ENCODE measurements at places on chromosomes 16 and 17.

DNA sequence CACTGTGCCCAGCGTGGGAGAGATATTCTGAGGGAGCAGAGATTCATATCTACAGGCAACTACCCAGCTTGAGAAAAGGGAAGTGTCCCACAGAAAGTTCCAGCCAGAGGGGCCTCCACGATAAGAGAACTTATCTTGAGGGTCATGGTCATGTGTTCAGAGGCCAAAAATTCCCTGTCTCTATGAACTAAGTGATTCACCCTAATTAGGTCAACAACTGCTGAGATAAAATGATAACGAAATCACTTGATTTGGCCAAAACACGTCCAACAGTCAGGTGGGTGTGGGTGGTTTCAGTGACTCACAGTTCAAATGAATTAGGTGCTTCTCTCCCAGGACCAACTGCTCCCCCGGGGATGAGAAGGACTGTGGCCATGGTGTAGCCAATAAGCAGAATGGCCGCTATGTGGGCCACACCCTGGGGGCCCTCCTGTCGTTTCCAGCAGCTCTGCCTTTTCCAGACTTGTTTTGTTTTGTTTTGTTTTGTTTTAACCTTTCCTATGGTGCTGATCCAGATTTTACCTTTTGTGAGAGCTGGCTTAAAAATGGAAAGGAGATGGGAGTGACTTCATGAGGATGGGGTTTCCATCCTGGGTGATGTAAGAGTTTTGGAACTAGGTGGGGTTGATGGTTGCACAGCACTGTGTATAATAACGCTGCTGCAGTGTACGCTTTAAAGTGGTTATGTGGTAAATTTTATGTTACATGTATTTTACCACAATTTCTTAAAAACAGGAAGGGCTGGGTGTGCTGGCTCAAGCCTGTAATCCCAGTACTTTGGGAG is 8.7 kb downstream of the DNAI2 start:
- DNase-seq = peak; percentile 71

DNA sequence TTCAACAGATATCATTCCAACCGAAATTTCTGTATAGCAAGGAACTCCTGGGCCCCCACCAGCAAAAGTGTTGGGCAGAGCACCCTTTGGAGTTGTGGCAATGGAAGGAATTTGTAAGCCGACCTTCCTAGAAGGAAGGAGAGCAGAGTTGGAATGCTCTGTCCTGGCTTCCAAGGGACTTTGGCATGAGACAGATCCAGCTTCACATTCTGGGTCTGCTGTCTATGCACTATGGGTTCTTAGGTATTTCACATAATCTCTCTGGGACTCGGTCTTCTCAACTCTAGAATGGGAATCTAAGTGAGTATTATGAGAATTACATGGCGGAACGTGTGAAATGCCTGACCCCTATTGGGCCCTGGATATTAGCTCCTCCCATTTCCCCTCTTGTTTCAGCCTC is 63.2 kb upstream of the MARCHF10 start:
- no peak for DNase-seq

DNA sequence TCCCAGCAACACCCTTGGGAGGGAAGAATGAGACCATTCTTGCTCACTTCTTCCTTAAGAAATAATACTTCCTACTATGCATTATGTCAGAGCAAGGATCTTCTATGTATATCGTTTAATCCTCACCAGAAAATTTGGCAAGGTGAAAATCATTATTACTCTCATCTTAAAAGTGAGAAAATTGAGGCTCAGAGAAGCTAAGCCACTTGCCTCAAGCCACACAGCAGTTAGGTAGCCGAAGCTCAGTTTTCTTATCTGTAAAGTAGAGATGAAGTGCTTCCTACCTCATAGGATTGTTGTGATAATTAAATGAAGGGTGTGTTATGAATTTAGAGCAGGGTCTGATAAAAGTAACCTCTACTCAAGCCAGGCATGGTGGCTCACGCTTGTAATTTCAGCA is 368.9 kb upstream of the ASIC2 start:
- DNase-seq = no peak

DNA sequence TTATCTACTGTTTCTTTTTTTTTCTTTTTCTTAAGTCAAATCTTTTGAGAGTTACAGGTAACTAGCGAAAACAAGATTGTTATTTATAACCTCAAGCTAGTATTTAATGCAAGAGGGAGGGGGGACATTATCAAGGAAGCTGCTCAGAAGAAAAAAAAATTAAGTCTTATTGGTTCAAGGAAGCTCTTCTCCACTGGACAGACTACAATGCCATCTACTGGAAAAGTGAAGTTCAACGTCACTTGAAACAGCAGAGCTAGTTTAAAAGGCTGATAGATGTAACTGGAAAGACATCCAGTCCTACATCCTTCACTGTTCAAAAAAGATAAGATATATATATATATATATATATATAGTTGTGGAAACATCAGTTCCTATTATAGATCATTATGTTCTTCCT is 418.0 kb upstream of the PSMD7 start:
- DNase-seq = peak; percentile 67

- DNase-seq = peak; percentile 73
Observed at GRCh38 chr16:81004646-81005353, 1.9 kb downstream of the CMC2 start.

DNA sequence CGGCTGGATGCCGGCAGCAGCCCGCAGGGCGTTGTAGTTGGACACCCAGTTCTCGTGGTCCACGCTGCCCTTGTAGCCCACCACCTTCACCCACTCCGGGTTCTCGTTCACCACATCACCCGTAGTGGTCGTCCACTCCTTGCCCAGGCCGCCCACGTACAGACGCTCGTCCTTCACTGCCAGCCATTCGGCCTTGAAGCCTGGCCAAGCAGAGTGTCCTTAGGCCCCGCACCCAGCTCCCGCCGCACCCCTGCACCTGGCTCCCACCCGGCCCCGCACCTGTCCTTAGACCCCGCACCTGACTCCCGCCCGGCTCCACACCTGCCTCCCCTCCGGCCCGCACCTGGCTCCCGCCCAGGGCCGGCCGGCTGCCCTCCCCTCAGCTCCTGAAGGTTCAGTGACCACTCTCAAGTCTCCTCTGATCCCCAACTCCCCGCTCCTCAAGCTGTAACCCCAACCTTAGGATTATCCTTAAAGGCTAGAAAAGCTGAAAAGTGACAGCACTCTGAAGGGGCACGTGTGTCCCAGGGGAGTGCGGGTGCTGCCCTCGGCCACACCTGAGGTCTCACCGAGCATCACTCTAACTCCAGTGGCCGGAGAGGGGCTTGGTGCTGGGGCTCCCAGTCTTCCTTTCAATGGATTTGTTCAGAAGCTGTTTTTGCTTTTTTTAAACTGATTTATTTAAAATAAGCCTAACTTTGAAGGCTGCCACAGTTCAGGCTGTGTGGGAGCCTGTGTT is 14.4 kb downstream of the CANT1 start:
- no peak for DNase-seq

DNA sequence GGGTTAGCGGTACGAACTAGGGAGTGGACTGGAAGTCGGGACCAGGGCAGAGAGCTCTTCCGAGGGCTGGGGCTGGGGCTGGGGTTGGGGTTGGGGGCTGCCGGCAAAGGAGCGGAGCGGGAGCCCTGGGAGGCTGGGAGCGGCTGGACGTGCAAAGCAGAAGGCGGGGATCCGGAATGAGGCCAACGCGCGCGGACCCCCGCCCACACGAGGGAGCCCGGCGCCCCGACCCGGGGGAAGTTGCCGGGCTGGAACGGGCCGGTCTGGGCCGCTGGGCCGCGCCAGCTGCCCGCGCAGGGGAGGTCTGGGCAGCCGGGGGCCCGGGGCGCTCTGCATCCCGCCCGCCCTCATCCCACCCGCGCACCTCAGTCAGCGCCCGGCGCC is 323 bp downstream of the ST3GAL2 start:
- DNase-seq = peak; percentile 58

- DNase-seq = no peak
Observed at GRCh38 chr16:69863401-69864281, 87.5 kb upstream of the CLEC18A start.

DNA sequence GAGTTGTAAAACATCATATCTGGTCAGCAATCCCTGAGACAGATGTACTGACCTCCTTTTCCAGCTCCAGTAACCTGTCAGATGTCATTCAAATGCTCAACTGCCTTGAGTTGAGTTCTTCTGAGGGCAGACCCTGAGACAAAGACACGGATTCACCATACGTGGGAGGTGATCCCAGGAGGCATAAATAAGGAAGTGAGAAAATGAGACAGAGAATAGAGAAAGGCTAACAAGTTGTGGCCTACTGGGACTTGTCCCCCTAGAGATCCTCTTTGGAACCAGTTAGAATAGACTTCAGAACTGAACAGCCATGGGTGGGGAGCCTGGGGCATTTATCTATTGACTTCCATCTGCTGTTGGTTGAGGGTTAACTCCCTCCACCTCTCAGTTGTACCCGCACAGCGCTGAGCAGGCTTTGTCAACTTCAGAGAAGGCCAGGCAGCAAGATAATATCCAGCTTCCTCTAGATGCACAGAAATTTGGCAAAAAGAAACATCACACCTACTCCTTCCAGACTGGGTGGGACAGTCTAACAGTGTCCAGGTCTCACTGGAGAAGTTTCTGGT is 123.0 kb upstream of the DYNLRB2 start:
- peak; percentile 16 for DNase-seq

- DNase-seq = no peak
Observed at GRCh38 chr17:74097450-74098135, 105.9 kb upstream of the RPL38 start.

DNA sequence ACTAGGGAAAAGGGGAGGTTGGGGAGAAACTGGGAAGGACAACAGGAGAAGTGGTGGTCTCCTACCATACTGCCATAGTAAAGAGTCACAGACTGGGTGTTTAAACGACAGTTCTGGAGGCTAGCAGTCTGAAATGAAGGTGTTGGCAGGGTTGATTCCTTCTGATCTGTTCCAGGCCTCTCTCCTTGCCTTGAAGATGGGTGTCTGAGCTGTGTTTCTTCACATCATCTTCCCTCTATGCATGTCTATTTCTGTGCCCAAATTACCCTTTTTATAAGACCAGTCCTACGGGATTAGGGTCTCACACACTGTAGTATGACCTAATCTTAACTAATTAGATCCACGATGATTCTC is 79.8 kb upstream of the TMEM97 start:
- DNase-seq = no peak

- no peak for DNase-seq
Observed at GRCh38 chr17:65820306-65820705, 258.9 kb upstream of the AXIN2 start.

DNA sequence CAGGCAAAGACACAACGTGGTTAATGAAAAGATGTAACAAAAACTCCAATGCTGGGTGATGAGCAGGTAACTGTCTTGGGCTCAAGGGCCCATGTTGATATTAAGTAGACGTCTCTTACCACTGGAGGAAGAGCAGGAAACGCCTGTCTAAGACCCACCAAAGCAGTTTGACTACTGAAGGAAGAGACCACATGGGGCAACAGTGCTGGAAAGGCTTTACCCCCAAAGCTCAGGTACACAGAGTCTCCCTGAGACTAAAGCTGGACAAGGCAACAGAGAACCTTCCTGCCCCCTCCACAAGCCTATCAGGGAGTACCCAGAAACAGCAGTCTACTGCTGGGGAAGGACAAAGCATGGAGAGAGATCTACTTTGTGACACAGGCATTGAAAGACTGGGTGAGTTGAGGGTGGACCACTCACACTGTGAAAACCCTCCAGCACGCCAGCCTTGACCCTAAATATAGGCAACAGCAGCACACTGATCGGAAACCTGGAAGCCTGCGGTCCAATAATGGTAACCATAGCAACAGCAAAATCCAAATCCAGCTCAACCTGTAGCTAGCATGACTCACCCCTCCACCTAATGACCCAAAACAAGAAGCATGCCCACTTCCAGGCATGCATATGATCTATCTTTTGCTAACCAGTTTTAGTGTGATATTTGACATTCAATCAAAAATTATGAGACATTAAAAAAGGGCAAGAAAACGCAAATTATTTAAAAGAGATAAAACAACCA is 270.5 kb upstream of the SDK2 start:
- DNase-seq = no peak

- no peak for DNase-seq
Observed at GRCh38 chr16:13554643-13555042, 365.3 kb upstream of the ERCC4 start.

- DNase-seq = no peak
Observed at GRCh38 chr16:89113661-89114060, 20.0 kb downstream of the ACSF3 start.

DNA sequence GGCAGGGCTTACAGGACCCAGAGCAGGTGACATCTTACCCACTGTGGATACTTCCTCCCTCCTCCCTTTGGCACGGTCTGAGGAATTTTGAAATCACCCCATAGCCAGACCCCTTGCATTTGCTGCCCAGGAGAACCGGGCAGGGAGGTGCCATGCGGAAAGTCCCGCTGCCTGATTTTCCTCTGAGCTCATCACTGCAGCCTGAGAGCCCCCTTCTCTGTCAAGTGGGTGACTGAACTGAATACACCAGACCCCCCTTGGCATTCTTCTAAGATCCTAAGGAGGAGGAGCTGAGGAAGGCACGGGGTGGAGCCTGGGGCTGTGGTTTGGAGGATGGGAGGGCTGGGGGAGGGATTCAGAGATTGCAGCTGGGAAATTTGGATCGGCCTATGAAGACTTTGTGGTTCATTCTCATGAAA is 173.4 kb downstream of the RAB11FIP4 start:
- DNase-seq = peak; percentile 80

GRCh38 chr16:23700509-23700908 is 12.5 kb downstream of the ERN2 start:
- DNase-seq = no peak

GRCh38 chr16:379183-379960 is 2.4 kb downstream of the PGAP6 start:
- no peak for DNase-seq

GRCh38 chr17:252456-252855 is 71.0 kb upstream of the DOC2B start:
- no peak for DNase-seq

GRCh38 chr17:8126491-8127066 is 2.7 kb upstream of the HES7 start:
- DNase-seq = peak; percentile 49

- no peak for DNase-seq
Observed at GRCh38 chr17:18848501-18848900, 9.4 kb upstream of the PRPSAP2 start.

DNA sequence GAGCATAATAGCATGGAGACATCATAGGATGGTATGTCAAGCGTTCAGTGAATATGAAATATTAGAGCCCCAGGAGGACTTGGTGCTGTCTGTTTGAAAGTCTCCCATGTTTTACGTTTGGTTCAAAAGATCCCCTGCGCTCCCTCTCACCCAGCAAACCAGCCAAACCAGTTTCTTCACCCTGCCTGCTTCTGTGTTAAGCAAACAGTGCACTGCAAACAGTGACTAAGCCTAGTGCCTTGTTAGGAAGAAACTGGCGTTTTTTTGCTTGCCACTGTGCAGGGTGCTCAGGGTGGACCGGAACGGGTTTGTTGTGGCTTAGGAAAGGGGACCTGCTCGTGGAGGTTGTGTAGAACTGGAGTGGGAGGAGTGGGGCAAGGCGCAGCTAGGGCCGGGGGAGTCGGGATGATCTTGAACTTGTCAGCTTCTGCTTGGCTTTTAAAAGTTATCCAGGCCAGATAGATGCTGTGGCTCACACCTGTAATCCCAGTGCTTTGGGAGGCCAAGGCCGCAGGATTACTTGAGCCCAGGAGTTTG is 7.7 kb downstream of the CDH1 start:
- peak; percentile 19 for DNase-seq

GRCh38 chr16:21265104-21265837 is 12.8 kb downstream of the CRYM start:
- no peak for DNase-seq

Measured in NB4 (cell line).